Right renal cortex interstitium (tissue), 3 donors: ENCODE measurements at places on chromosomes 6 and 20.

DNA sequence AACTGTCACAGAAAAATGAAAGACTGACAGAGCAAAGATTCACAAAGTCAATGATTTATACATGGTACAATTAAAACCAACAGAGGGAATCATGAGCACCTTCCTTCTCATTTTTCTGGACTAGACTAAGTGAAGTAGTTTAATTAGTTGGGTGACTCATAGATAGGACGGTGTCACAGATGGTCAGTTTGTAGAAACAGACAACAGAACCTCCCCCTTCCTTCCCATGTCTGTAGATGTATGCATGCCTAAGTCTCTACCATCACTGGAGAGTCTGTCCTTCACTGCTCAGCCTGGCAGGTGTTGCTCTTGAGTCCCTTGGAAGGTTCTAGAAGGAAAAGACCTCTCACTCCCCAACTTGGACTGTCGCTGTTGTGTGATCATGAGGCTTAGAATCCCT is 75.4 kb upstream of the EEF1E1 start:
- DNase-seq, result no peak

GRCh38 chr6:108694816-108695215 is 134.1 kb downstream of the FOXO3 start:
- no peak for DNase-seq

GRCh38 chr6:134888316-134888715 is 61.6 kb downstream of the ALDH8A1 start:
- no peak for DNase-seq

- DNase-seq, result no peak
Observed at GRCh38 chr6:113039005-113039404, 691.9 kb downstream of the RFPL4B start.

DNA sequence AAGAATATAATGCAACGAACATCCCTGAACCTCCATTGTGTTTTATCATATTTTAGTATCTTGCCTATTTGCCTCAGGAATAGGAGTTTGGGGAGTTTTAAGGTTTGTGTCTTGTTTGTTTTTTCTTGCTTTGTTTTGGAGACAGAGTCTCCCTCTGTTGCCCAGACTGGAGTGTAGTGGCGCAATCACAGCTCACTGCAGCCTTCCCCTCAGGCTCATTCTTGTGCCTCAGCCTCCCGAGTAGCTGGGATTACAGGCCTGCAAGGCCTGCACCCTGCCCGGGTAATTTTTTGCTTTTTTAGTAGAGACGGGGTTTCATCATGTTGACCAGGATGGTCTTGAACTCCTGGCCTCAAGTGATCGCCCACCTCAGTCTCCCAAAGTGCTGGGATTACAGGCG is 63.3 kb upstream of the CARMIL1 start:
- no peak for DNase-seq
